HepG2 (cell line): ENCODE measurements at places on chromosomes 6 and 20.

- DNase-seq: no peak
Measured at GRCh38 chr6:3072798-3073197, 4.5 kb downstream of the RIPK1 start.

DNA sequence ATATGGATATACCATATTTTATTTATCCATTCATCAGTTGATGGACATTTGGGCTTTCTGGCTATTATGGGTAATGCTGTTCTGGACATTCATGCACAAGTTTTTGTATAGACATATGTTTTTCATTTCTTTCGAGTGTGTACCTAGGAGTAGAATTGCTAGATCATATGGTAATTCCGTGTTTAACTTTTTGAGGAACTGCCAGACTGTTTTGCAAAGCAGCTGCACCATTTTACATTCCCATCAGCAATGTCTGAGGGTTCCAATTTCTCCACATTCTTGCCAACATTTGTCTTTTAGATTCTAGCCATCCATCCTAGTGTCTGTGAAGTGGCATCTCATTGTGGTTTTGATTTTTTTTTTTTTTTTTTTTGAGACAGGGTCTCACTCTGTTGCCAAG, 20.8 kb downstream of the SRC start:
- no peak for DNase-seq

DNA sequence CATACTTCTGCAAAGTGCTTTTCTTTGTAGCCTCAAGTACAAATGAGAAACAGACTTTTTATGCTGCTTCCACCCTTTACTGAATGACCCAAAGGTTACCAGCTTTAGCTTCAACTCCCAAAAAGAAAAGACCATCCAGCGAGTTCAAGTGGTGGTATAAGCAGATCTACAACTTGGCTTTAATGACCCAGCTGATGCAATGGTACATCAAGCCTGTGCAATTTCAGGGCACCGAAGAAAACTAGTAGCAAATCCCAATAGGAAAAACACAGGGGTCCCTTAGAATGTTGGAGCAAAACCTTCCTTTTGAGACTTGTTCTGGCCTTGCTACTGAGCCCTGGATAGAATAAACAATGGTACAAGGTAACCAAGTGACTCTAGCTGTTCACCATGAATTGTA, 33.8 kb downstream of the STX7 start:
- DNase-seq: no peak

DNA sequence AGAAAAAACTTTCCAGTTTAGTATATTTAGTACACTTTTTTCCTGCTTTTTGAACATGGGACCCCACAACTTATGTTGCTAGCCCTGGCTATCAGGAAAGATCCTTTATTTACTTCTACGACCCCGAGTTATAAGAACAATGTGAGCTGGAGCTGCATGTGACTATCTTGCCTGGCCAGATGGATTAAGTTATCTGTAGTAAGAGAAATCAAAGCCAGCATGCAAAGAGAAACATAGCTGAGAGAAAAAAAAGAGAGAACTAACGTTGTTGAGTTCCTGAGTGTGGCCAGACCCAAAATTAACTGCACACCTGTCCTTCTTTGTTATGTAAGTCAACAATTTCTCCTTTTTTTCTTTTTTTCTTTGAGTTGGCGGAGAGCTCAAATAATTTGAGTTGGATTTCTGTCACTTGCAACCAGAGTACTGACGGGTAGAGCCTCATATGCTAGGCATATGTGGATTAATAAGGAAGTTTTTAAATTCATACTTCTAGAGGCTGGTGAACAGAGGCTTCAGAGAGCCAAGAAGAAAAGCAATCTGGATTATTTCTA, 219.5 kb downstream of the HACE1 start:
- no peak for DNase-seq

DNA sequence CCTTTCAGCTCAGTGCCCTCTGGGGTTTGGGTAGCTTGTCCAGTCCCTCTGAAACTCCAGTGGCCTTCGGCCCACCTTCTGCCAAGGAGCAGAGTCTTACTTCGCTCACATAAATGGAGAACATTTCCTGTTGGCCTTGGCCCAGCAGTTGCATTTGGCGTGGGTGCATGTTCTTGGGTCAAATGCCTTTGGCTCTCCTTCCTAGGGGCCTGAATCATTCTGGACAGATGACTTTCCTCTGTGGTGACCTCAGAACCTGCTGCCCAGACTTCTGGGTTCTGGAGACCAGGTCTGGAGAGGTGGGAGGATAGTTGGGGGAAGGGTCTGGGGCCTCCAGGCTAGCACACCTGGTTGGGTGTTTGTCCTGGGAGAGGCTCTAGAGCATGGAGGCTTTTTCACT, 29.3 kb downstream of the BCAS4 start:
- no peak for DNase-seq

DNA sequence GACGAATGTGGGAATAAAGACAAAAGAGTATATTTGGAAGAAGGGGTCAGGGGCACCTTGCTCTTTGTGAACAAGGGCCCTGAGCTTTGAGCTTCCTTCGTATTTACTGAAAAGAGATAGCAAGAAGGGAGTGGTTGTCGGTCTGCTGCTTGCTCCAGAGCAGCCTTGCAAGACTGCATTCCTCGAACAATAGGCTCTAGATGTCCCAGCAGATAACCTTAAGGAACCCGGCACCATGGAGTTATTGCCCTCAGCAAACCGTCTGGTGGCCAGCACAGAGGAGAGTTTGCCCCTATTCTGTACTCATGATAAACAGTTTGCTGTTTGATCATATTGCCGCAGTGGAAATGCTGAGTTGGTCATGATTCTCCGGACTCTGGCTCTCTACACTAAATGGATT, 22.7 kb downstream of the HLA-DRB1 start:
- DNase-seq: no peak

DNA sequence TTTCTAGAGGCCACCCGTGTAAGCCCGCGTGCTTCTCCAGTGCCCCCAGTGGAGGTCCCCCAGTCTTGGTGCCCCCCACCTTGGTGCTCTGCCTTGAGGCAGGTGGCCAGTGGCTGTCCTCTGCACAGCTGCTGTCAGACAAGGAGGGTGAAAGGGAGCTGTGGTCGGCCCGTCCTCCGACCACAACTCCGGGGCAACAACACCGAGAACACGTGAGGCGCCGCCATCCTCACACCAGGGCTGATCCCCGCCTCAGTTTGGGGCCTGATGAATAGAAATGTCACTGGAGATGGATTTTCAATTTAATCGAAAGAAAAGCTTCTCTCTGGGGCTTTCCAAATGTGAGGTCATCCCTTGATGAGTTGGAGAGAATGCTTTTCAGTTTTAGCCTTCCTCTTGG, 304.6 kb downstream of the CDH4 start:
- no peak for DNase-seq

- DNase-seq: no peak
Measured at GRCh38 chr20:1674361-1674760, 16.8 kb upstream of the SIRPG start.

DNA sequence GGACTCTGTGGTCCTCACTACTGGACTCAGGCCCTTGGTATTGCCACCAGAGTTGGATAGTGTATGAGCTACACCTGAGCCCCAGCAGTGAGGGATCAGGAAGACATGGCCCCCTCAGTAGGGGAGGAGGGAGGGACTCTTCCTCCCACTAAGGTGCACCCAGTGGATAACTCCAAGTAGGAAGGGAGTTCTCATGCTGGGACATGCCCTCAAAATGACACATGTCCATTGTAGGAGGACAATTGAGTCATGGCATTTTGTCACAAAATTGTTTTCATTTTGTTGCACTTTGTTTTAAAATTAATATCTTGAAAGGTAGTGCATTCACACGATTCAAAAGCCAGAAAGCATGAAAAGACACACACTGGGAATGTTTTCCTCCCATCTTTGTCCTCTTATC, 127.2 kb downstream of the FOXO3 start:
- DNase-seq: no peak

DNA sequence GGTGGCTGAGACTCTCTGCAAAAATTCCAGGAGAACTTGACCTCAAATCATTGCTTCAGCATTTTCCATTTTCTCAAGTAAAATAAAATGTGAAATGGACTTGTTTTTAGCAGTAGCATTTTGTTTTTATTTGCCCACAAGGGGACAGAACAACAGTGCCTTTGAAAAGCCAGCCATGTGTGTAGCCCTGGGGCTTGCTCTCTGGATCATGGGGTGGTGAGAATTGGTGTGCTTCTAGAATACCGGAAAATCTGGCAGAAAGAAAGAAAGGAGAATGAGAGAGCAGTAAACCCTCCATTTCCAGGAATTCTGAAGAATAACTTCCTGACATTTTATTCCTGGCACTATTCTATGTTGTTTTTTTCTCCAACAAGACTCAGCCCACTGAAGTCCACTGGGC, 254.7 kb upstream of the MOCS1 start:
- no peak for DNase-seq

DNA sequence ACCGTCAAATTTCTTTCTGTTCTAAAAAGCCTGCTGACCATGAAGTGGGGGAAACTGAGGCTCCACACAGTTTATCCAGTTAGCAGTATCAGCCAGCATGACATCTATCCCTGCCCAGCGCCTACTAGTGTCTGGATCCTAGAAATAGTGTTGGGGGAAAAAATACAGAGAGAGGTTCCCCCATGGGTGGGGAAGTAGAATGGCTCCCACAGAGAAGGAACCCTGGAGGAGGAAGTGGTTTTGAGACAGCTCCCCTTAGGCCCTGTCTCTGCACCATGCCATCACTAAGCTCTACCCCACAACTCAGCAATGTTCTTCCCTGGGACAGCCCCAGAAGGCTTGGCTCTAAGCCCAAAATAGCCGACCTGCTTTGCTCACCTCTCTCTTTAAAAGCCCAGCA, 153.4 kb downstream of the MBOAT1 start:
- DNase-seq: no peak

DNA sequence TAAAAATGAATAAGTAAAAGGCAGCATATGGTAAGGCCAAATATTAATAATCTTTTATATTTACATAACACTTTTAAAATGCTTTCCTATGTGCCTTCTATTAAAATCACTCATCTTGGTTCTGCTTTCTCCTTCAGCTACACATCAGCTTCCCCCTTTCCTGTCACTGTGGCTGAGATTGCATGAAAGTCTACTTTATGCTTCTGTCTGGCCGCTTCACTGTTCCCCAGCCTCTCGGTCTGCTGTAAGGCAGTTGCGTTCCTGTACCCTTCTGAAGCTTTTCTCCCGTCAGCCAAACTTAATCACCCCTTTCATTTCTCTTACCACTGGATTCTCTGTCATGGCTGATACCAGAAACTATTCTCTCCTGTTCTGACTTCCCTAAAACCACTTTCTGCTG, 34.6 kb downstream of the SOX4 start:
- DNase-seq: no peak

- no peak for DNase-seq
Measured at GRCh38 chr20:44479643-44480042, 4.0 kb downstream of the TTPAL start.

DNA sequence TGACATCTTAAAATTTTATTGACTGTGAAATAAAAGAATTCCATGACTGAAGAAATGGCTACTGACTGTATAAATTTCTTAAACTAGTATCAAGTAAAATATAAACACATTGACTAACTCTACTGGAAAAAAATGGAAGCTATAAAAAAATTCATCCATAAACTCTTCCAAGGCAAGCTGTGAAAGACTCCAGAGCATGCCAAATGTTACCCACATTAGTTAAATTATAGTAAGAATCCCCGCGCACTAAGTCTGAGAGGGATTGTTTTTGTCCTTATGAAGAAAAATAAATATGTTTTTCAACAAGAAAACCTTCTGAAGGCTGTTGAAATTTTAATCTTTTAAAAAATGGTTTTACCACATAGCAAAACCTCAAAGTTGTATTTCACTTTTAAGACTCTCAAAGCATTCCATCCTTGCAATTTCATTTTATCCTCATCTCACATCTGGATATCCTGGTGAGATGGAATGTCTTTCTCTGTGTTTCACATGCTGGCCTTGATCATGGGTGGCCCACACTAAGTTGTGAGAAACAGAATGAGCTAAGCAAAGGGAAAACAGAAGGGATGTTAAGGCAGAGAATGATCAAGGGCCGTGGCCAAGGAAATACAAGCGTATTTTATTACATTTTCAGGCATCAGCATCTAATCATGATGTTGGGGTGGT, 732.5 kb downstream of the KIF16B start:
- DNase-seq: no peak

DNA sequence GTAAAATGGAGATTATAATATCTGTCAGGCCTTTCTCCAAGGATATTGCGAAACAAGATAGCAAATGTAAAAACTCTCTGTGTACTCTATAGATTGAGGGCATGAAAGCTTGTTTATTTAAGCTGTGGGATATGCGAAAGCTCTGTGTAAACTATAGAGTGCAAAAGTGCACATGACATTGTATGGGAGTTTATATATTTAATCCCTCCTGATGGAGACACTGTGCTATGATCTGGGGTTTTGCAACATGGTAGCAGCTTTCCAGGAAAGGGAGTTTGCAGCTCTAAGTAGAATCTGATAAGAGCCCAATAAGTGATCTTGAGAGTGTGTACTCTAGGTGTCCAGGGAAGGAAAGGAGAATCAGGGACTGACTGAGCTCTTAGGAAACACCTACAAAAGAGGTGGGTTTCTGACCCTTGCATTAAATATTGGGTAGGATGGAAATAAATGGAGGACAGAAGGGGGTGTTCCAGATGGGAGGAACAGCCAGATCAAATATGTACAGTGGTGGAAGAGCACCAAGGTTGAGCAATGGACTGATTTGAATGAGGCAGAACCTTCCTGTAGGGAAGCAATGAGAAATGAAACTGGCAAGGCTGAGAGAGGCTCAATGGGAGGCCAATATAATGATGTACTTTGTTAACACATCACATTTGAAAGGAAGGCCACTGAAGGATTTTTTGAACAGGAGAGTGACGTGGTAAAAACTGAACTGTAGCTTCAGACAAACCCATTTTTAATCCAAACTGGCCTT, 450.1 kb downstream of the GJA1 start:
- DNase-seq: peak; percentile 74

DNA sequence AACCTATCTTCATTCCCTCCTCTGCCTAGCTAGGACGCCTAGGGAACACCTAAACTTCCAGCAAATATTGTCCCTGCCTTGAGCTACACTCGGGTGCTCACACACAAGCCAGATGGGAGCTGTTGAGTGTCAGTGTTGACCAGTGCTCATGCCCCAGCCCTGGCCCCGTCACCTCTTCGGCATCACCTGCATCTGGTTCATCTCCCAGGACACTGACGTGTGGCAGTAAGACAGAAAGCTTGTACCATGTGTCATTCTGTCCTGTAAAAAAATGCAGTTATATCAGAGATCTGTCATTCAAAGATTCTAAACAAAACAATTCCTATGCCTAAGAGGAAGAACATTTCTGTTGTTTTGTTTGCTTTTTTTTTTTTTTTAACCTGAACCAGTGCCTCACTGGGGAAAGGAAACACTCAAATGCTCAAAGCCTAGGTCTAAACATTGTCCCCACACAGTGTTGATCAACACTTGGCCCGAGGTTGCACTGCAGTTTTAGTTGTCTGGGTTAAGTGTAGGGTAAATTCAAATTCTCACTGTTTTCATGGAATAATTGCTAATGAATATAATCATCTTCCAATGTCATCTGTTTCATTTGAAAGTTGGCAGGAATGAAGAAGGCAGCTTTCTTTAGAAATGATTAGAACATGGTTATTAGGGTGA, 102.7 kb upstream of the SASH1 start:
- no peak for DNase-seq
